ENCODE measurements at places on chromosomes 11 and 22.

- DNase-seq: no peak
Measured at GRCh38 chr11:1571760-1572196, 293 bp downstream of the DUSP8 start.

DNA sequence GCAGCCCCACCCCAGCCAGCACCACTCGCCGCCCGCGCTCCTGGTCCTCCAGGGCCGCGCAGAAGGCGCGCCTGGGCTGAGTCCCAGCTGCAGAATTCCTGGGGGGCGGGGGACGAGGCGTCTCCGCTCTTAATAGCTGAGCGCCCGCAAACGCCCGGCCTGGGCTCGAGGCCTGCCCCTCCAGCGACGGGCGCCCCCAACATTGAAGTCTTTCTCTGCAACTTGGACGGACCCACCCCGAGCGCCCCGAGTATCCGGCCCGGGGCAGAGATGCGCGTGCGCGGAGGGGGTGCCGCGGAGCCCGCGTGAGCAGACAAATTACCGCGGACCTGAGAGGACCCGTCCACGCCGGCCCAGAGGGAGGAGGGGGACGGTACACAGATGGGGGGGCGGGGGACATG is 6.7 kb upstream of the SYT7 start:
- DNase-seq: no peak

GRCh38 chr11:35531246-35531645 is 5.8 kb upstream of the PAMR1 start:
- no peak for DNase-seq

DNA sequence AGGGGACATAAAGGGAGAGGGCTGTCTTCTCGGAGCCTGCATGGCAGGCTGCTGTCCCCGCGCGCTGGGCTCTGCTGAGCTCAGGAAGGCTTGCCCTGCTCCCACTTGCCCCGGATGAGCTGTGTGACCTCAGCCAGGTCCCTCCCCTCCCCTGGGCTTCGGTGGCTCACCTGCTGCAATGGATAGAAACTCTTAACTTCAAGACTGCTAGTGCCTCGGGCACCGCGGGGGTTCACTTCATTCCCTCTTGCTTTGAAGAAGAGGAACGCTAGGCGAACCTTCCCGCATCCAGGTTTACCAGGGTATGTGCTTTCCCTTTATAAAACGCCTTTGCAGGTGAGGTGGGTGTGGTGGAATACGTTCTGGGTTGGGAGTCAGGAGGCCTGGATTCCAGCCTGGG is 115.0 kb downstream of the PHF21B start:
- DNase-seq: no peak

- no peak for DNase-seq
Measured at GRCh38 chr11:106523171-106523570, 445.7 kb downstream of the AASDHPPT start.

DNA sequence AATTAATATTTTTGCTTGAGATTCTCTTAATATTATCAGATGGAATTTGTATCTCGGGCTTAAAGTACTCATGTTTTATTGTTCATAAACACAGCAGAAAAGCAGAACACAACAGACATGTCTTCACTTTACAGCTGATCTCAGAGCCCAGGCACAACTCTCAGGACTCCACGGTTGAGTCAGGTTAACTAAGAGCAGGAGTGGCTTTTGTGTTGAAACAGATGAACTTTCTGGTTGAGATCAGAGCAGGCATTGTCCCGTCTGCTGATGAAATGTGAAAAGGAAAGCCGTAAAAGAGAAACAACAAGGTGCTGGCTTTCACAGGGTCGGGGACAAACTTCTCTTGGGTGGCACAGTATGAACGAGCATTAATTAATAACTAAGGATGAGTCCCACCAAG is 49.0 kb downstream of the JHY start:
- no peak for DNase-seq

DNA sequence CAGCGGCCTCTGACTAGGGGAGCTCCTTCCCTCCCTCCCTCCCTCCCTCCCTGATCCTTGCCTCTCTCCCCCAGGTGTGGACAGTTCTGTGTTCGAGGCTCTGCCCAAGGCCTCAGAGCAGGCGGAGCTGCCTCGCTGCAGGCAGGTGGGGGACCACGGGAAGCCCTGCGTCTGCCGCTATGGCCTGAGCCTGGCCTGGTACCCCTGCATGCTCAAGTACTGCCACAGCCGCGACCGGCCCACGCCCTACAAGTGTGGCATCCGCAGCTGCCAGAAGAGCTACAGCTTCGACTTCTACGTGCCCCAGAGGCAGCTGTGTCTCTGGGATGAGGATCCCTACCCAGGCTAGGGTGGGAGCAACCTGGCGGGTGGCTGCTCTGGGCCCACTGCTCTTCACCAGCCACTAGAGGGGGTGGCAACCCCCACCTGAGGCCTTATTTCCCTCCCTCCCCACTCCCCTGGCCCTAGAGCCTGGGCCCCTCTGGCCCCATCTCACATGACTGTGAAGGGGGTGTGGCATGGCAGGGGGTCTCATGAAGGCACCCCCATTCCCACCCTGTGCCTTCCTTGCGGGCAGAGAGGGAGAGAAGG is 11.1 kb upstream of the POU2F3 start:
- no peak for DNase-seq

DNA sequence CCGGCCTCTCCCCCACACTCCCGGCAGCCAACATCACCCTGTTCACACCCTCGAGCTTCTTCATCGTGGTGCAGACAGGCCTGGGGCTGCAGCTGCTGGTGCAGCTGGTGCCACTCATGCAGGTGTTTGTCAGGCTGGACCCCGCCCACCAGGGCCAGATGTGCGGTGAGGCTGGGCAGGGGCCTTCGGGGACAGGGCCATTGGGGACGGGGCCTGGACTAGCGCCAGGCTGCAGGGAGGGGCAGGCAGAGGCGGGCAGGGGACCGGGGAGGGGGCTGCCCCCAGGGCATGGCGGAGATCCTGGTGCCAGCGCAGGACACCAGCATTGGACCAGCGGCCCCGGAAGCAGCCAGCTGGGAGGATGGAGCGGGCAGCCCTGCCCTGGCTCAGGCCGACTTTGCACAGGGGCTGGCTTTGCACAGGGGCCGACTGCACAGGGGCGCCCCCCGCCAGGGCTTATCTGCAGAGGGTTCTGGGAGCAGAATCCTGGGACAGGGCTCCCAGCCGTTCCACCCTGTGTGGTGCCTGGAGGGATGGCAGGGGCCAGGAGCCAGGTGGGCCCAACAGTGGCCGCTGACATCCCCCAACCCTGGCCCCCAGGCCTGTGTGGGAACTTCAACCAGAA is 8.6 kb downstream of the MUC5B start:
- DNase-seq: no peak

DNA sequence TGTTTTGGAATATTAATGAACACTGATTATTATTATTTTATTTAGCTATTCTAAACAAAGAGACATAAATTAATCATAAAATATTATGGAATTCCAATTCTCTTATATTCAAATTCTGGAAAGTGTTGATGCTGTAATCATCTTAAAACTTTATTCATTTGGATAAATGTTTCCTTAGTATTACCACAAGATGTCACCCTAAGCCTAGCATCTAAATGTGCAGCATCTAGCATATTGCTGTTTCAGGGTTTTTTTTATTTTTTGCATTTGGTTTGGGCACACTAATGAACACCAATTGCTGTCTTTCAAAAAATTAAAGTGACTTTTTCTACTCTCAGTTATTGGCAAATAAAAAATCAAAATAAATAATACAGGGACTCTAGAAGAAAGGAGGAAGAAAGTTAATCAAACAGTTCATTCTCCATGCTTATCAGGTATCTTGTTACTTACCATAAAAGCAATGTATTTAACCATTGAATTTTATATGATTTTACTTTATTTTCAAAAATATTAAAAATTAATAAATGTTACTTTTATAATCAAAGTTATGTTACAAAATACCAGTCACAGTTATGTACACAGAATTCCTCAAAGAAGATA is 31.8 kb downstream of the DLG2 start:
- no peak for DNase-seq

- DNase-seq: no peak
Measured at GRCh38 chr22:32354360-32355351, 3.0 kb upstream of the RFPL3 start.

- no peak for DNase-seq
Measured at GRCh38 chr11:69518081-69518950, 36.9 kb downstream of the LINC01488 start.

- DNase-seq: no peak
Measured at GRCh38 chr11:13102513-13102840, 93.4 kb downstream of the RASSF10 start.

DNA sequence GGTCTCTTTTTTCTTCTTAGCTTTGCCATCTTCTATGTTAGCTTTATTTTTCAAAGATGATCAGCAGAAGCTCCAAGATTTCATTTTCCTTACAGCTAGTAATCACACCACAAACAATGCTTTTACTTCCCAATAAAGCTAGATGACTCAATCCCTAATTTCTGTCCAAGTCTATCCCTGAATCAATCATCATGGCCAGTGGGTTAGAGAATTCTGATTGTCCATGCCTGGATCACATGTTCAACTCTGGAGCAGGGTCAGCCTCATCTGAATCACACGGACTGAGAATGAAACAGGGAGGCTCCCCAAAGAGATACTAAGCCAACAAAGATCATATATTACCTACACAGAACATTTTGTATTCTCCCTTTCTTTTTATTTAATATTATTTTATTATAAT is 79.6 kb downstream of the BBOX1 start:
- no peak for DNase-seq

DNA sequence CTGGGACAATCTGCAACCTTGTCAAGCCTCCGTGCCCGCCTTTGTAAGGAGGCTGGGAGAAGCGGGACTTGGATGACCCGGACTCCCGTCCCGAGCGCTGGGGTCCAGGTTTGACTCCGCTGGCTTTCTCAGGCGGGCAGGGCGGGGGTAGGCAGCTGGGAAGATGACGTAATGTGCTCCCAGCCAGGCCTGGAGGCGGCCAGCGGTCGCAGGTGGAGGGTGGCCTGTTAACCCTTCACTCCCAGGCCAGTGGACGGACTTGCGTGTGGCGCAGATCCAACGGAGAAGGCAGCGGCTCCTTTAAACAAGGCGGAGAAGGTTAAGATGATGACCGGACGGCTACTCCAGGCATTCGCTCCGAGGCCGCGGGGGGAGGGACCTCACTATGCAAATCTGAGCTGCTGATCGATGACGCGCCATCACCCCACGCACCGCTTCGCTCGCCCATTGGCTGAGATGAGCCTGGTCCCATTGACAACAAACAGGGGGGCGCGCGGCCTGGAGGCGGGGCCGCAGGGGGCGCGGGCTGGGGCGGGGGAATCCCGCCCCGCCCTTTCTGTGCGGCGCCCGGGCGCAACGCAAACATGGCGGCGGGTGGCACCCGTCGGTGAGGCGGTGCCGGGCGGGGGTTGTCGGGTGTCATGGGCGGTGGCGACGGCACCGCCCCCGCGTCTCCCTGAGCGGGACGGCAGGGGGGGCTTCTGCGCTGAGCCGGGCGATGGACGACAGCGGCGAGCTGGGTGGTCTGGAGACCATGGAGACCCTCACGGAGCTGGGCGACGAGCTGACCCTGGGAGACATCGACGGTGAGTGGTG is at the start of gene SREBF2:
SREBF2 (plus strand) TSS at position 553 of the 816 bp plus-strand sequence; CDS start at position 719, 166 bp downstream.
- peak; percentile 98 for DNase-seq

DNA sequence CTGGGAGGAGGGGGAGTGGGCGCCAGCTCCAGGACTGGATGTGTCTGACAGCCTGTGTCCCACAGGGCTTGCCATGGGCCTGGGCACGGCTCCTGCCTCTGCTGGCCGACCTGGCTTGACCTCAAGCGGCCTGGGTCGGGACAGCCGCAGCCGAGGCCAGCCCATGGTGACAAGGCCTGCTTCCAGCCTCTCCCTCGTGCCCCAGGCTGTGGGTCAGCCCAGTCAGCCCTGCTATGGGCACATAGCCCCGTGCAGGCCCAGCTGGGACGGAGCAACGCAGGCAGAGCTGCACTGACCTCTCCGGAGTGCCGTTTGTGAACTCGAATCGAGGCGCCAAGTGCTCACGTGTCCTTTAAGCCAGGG is 17.9 kb downstream of the OSBPL5 start:
- DNase-seq: no peak

GRCh38 chr11:119754656-119755355 is 25.8 kb upstream of the NECTIN1 start:
- DNase-seq: no peak

DNA sequence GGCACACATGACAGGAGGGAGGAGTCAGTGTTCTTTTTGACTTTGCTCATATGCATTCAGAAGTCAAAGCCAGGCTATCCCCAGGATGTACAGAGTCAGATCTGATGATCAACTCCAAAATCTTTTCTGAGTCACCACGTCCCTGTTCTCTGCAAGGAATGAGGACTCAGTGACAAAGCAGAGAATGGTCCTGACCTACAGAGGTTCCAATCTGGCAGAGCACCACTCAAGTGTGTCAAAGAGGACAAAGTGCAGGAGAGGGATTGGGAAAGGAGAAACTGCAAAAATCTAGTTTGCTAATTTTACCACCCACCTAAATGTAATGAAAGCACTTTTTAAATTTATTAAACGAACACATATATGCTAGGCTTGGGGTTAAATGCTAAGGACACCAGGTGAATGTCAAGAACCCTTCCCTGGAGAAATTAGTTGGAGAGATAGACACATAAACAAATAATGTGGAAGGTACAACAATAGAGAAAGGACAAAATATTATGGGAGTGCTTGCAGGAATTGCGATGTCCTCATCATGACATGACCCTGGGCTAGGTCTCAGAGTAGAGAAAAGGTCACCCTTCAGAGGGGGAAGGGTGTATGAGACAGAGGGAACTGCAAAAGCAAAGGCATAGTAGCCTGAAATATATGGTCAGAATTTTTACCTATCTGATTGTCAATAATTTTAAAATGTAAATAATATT is 56.3 kb downstream of the MTNR1B start:
- no peak for DNase-seq

DNA sequence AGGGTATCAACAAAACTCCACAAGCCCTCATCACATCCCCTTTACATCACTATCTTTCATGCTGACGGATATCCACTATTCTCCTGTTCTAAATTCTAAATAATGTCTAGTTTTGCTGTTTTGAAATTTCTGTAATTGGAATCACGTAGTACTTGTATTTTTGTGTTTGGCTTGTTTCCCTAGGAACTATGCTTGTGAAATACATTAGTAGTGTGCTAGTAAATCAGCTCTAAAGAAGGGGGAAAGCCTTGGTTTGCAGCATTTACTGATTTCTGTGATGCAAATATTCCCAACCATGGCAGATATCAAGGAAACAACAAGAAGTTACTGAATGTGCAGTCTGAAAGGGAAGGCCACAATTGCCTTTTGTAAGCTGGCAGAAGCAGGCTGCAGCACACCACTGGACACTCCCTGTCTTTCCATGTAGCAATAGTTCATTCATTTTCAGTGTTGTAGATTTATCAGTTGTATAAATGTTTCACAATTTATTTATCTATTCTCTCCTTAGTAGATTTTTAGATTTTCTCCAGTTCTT is 4.7 kb upstream of the FOLH1 start:
- no peak for DNase-seq

All from NK-92 treated with Interleukin-12 subunit alpha and Interleukin-12 subunit beta, amount 100 ng/mL, for 24 hours (cell line).